ENCODE measurements at places on chromosomes 12 and 14.
A peak's percentile ranks its signal among the peaks of the same experiment; 100 is the strongest.

GRCh38 chr14:50657753-50658152 lies 10.4 kb downstream of the SAV1 start:
- DNase-seq: no peak

DNA sequence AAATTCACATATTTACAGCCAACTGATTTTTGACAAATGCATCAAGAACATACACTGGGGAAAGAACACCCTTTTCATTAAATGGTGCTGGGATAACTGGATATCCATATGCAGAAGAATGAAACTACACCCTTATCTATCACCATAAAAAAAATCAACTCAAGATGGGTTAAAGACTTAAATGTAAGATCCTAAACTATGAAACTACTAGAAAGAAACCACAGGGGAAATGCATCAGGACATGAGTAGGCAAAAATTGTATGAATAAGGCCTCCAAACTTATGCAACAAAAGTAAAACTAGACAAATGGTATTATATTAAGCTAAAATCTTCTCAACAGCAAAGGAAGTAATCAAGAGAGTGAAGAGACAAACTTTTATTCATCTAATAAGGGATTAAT lies 242.6 kb downstream of the CPNE8 start:
- DNase-seq: no peak

- no peak for DNase-seq
These were observed 6.7 kb downstream of the RIMBP2 start for GRCh38 chr12:130709151-130709970.

GRCh38 chr12:6435961-6436715 lies 8.6 kb upstream of the CD27 start:
- no peak for DNase-seq

- no peak for DNase-seq
These were observed 751.5 kb upstream of the ALG10B start for GRCh38 chr12:37565112-37565511.

DNA sequence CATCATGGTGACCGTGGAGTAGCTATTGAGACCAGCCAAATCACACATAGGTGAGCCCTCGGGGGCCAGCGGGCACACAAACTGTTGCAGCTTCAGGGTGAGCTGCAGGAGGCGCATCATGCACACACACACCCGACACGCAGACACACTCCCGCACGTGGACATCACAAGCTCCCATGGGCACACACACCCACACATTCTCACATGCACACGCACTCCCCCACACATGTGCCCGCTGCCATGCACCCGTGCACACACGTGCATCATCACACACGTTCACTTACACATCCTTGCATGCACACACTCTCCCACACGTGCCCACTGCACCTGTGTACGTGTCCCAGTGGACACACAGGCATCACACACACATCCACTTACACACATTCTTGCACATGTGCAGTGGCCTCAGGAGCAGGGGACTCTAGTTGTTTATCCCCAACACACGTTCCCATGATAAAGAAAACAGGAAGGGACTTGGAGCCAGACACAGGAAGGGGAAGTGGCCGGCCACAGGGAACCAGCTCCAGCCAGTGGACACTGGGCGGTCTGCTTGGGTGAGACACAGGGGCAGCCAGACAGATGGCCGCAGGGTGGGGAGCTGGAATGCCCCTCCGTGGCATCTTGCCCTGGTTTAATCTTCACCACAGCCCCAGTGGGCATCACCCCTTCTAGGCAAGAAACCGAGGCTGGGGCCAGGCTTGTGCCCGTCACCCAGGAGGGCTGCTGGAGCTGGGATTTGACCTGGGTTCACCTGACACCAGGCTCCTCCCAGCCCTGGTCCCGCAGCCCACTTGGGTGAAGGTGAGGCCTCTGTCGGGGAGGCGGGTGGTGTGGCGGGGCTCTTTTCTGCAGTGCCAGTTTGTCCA lies 49.7 kb downstream of the CYP46A1 start:
- DNase-seq: peak; percentile 1

DNA sequence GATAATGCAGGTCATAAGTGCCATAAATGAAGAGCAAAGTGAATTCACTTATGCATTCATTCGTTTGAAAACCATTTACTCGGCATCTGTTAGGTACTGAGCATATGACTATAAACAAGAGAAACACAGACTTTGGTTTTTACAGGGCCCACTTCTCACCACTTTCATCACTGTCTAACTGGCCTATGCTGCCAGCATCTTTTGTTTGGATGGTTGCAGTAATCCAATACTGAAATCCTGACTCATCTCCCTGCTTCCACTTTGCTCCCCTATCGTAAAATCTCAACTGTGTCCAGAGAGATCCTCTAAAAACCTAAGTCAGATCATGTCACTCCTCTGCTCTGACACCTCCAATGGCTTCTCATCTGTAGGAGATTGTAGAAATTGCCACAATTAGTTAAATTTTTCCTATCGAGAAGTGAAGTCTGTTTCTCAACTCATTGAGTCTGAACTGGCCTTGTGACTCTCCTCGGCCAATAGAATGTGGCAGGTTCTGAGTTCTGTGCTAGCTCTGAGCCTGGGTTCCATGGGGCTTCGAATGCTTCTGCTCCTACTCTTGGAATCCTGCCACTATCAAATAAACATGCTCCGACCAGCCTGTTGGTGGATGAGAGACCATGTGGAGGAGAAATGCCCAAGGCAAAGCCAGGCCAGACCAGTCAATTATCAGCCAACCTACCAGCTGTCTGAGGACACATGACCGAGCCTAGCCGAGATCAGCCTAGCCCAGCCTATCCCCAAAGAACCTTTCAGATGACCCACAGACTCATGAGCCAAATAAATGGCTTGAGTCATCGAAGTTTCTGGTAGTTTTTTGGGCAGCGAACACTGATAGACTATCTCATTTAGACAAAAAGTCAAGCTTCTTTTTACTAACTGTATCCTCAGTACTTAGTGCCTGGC lies 2.2 kb upstream of the BATF start:
- no peak for DNase-seq

- no peak for DNase-seq
These were observed 243.0 kb upstream of the DIO3 start for GRCh38 chr14:101318271-101318670.

DNA sequence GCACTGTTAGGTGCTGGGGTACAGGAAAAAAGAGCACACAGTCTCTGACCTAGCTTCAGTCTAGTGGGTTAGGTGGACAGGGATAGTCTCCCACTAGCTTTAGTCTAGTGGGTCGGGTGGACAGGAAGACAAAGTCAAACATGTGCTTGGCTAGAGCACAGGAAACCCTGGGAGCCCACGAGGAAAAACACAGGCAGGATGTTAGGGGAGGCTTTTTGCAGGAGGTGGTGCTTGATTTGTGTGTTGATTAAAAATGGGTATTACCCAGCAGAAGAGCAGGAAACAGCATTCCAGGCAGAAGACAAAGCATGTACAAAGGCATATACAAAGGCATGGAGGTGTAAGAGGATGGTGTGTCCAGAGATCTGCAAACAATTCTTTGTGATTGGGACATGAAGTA lies 23.3 kb downstream of the SLC38A2 start:
- no peak for DNase-seq

- DNase-seq: no peak
These were observed 232.6 kb downstream of the EFCAB11 start for GRCh38 chr14:89721956-89722355.

Measured in activated CD4-positive, alpha-beta T cell treated with anti-CD3 and anti-CD28 coated beads for 48 hours (primary cell).